ENCODE measurements at places on chromosomes 7 and 10.

DNA sequence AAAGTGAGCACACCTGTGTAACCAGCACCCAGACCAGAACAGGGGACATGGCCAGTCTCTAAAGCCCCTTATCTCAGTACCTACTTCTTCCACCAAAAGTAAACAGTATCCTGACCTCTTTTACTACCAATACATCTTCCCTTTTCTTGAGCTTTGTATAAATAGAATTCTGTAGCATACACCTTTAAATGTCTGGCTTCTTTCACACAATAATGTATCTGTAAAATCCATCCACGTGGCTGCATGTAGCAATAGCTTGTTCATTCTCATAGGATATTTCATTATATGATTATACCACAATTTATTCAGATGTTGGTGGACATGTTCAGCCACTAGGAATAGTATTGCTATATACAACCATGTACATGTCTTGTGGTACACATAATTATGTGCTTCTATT is 40.6 kb downstream of the BTBD16 start:
- DNase-seq, result no peak

GRCh38 chr10:44911081-44911540 is at the start of gene TMEM72:
TMEM72 (plus strand) TSS chr10:44911337; CDS start chr10:44911513, 176 bp downstream.
- no peak for DNase-seq

DNA sequence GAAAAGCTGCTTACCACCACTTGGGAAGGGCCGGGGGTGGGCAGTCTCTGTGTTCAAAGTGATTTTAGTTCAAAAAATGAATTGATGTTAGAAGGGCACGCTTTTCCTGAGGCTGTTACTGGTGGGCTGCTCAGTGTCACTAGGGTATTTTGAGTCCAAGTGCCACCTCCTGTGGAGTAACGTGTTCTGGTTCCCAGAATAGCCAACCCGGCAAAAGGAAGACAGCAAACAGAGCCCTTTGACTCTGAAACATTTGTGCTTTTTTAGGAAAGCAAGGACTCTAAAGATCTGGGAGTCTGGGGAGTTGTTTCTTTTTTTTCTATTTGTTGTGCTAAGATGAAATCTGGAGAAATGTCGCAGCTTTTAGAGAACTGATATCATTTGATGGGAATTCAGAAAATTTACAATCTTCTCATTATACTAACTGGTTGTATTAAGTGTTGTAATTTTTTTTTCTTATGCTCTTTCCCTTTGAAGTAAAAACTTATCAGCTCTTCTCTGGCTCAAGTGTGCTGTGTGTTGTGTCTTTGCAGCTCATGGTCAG is 66.2 kb downstream of the MKX start:
- no peak for DNase-seq

DNA sequence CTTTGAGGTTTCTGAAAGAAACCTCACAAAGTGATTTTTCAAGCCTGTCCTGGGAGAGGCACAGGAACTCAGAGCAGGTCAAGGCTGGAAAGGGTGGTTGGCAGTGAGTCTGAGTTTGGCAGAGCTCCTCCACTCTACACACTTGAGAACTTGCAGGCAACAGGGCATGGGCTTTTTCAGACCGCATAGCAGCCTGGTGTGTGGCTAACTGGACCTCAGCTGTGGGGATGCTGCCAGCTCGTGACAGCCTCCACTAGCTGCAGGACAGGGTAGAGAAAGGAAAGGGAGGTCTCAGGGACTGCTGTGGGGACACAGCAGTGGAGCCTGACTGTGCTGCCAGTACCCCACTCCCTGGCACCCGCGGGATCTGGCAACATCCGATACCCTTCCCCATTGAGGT is 2.6 kb downstream of the CDHR1 start:
- no peak for DNase-seq

- no peak for DNase-seq
Observed at GRCh38 chr7:117796889-117797288, 76.4 kb downstream of the CTTNBP2 start.

GRCh38 chr7:35695473-35695850 is 527 bp upstream of the HERPUD2 start:
- DNase-seq, result no peak

GRCh38 chr10:128922172-128922571 is 544.9 kb upstream of the MGMT start:
- DNase-seq, result no peak

Data from suppressor macrophage (primary cell).